ENCODE measurements at places on chromosomes 16 and 17. TPM values are rescaled to one million over a fixed set of nuclear protein-coding genes. Genes with fewer than 3 reads are reported as not detected.

DNA sequence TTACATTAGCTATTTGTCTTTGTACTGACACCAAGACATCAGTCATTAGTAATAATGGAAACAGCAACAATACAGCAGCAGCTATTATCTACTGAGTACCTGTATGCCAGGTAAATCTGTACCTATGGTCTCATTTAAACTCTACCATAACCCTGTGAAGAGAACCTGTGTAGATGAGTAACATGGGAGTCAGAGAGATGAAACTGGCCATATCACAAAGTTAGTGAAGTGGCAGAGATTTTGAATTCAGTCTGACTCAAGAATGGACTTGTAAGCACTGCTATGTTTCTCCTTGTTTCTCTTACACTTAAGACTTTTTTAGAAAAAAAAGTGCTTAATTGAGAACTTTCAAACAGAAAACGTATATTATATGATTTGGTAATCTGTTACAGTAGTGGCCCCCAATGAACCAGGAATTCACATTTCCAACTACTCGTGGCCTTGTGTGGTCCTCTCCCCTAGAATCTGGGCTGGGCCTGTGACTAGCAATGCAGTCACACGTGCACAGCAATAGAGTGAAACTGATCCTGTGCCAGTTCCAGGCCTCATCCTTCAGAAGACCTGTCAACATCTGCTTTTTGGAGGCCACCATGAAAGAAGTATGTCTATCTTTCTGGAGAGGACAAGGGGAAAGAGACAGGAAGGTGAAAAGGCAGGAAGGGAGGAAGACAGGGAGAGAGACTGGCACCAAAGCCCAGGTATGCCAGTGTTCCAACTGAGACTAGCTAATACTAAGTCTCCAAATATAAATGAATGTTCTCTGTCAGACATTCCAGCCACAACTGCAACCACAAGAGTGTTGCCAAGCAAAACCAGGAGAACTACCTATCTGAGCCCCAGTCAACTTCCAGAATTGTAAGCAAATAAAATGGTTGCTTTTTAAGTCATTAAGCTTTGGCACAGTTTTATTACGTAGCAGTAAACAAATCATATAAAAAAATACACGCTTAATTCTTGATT lies 12.0 kb downstream of the CRLF3 start:
- no peak for DNase-seq
- H3K4me1 ChIP-seq: peaks cover 1% of the 10 kb centered on the region
- H3K4me3 ChIP-seq: no peak overlapping the region
- no peak overlapping the region for H3K27ac ChIP-seq
- H3K27me3 ChIP-seq: no peaks in the 10 kb centered on the region

- H3K27ac ChIP-seq: peak overlapping the region; percentile 65
- no peaks in the 10 kb centered on the region for H3K27me3 ChIP-seq
- peak overlapping the region; percentile 98 for H3K4me3 ChIP-seq
- H3K4me1 ChIP-seq: peaks cover 30% of the 10 kb centered on the region
- DNase-seq: no peak
- peaks cover 26% of the 10 kb centered on the region for H3K36me3 ChIP-seq
Observed at GRCh38 chr16:29975811-29976511, 2.3 kb downstream of the TAOK2 start.

The ABCA6 gene
- total RNA-seq: 1.7 TPM

GRCh38 chr16:50377001-50377400 lies 8.2 kb upstream of the BRD7 start:
- no peak for DNase-seq
- no peak overlapping the region for H3K4me3 ChIP-seq
- H3K36me3 ChIP-seq: no peaks in the 10 kb centered on the region
- H3K27me3 ChIP-seq: peaks cover 18% of the 10 kb centered on the region

- H3K27me3 ChIP-seq: no peaks in the 10 kb centered on the region
- DNase-seq: no peak
- no peak overlapping the region for H3K27ac ChIP-seq
- no peaks in the 10 kb centered on the region for H3K4me1 ChIP-seq
- H3K4me3 ChIP-seq: no peak overlapping the region
- peaks cover 19% of the 10 kb centered on the region for H3K36me3 ChIP-seq
Observed at GRCh38 chr16:53614346-53614745, 89.3 kb downstream of the RPGRIP1L start.

GRCh38 chr16:30983289-30983889 lies 1.6 kb upstream of the HSD3B7 start:
- no peaks in the 10 kb centered on the region for H3K27me3 ChIP-seq
- no peak overlapping the region for H3K27ac ChIP-seq
- DNase-seq: no peak
- H3K4me1 ChIP-seq: peaks cover 13% of the 10 kb centered on the region
- peaks cover 18% of the 10 kb centered on the region for H3K36me3 ChIP-seq
- H3K4me3 ChIP-seq: no peak overlapping the region

- H3K27me3 ChIP-seq: no peaks in the 10 kb centered on the region
- H3K36me3 ChIP-seq: peaks cover 6% of the 10 kb centered on the region
- no peak overlapping the region for H3K4me3 ChIP-seq
- H3K27ac ChIP-seq: no peak overlapping the region
- DNase-seq: no peak
- H3K4me1 ChIP-seq: peaks cover 15% of the 10 kb centered on the region
Observed at GRCh38 chr17:77186141-77186604, 45.4 kb downstream of the SEC14L1 start.

The ASPHD1 gene
- 1.2 TPM for total RNA-seq

DNA sequence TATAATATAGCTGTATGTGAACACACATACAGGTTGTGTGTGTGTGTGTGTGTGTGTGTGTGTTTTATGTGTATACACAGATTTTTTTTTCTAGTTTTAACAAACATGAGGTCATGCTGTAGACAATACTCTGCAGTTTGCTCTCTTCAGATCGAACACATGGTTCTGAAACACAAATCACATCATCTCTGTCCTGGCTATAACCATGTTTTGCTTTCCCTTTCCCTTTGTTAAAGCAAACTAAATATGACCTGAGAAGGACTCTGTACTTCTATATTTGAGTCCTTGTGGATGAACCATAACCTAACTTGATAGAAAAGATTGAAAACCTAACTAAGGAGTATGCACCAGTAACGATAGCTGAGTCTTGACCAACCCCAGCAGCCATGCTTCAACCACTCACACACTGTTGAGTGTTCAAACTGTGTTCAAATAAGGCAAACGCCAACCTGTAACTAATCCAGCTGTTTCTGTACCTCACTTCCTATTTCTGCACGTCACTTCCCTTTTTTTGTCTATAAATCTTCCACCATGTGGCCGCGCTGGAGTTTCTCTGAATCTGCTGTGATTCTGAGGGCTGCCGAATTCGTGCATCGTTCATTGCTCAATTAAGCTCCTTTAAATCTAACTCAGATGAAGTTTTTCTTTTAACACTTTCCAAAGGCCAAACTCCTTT lies 303.8 kb downstream of the HS3ST3B1 start:
- H3K4me3 ChIP-seq: no peak overlapping the region
- no peak for DNase-seq
- H3K36me3 ChIP-seq: peaks cover 1% of the 10 kb centered on the region
- H3K27me3 ChIP-seq: peaks cover 2% of the 10 kb centered on the region
- H3K27ac ChIP-seq: no peak overlapping the region
- no peaks in the 10 kb centered on the region for H3K4me1 ChIP-seq

The RASD1 gene
- 1.2 TPM for total RNA-seq
